Kidney (tissue), 22 donors: ENCODE measurements at places on chromosomes 7 and 10. TPM values are rescaled to one million over a fixed set of nuclear protein-coding genes. Genes with fewer than 3 reads are reported as not detected.

The PRR15 gene
- 21.2 TPM for total RNA-seq

The FXYD4 gene
- 109 TPM for total RNA-seq

The PTN gene
- total RNA-seq = 12.0 TPM

The GPNMB gene
- total RNA-seq = 60.6 TPM

The AS3MT gene
- total RNA-seq = 2.0 TPM

The AKR1E2 gene
- 5.8 TPM for total RNA-seq

The ANKRD26 gene
- 9.3 TPM for total RNA-seq

The SOSTDC1 gene
- 13.4 TPM for total RNA-seq

The AFAP1L2 gene
- 24.0 TPM for total RNA-seq

The WEE2 gene
- total RNA-seq = 0.06 TPM

The LIPJ gene
- not detected for total RNA-seq

The ZNF12 gene
- total RNA-seq = 31.3 TPM

The CASTOR2 gene
- total RNA-seq = 9.9 TPM

The CDK14 gene
- total RNA-seq = 33.9 TPM

The CPEB3 gene
- total RNA-seq = 7.4 TPM

The RBP3 gene
- total RNA-seq = not detected
